ENCODE measurements at places on chromosomes 11 and 22.

GRCh38 chr11:68942751-68943271 lies 38.0 kb downstream of the MRGPRD start:
- DNase-seq = no peak

GRCh38 chr11:36265793-36266628 lies 23.2 kb downstream of the COMMD9 start:
- DNase-seq = peak; percentile 57

GRCh38 chr11:69686856-69687255 lies 11.7 kb upstream of the LTO1 start:
- DNase-seq = no peak

GRCh38 chr11:70605846-70606245 lies 207.5 kb downstream of the CTTN start:
- DNase-seq = no peak

- DNase-seq = no peak
Measured at GRCh38 chr11:126870021-126870420, 130.5 kb downstream of the KIRREL3 start.
